ENCODE measurements at places on chromosomes 7 and 10.
A peak's percentile ranks its signal among the peaks of the same experiment; 100 is the strongest.

DNA sequence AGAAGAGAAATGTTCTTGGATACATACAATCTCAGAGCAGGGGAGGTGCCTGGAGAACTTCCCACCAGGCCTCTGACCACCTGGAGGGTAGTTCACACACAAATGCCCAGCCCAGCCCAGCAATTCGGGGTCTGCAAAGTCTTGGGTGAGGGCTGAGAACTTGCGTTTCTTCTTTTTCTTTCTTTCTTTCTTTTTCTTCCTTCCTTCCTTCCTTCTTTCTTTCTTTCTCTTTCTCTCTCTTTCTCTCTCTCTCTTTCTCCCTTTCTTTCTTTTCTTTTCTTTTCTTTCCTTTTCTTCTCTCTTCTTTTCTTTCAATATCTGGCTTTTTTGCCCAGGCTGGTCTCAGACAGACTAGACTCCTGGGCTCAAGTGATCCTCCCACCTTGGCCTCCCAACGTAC, 22.4 kb downstream of the NPC1L1 start:
- no peak for DNase-seq

GRCh38 chr10:80408242-80409101, at the start of gene PRXL2A:
Gene PRXL2A (plus strand): TSS chr10:80408551. CDS start chr10:80420468, 11,917 bp downstream.
- peak; percentile 87 for DNase-seq

DNA sequence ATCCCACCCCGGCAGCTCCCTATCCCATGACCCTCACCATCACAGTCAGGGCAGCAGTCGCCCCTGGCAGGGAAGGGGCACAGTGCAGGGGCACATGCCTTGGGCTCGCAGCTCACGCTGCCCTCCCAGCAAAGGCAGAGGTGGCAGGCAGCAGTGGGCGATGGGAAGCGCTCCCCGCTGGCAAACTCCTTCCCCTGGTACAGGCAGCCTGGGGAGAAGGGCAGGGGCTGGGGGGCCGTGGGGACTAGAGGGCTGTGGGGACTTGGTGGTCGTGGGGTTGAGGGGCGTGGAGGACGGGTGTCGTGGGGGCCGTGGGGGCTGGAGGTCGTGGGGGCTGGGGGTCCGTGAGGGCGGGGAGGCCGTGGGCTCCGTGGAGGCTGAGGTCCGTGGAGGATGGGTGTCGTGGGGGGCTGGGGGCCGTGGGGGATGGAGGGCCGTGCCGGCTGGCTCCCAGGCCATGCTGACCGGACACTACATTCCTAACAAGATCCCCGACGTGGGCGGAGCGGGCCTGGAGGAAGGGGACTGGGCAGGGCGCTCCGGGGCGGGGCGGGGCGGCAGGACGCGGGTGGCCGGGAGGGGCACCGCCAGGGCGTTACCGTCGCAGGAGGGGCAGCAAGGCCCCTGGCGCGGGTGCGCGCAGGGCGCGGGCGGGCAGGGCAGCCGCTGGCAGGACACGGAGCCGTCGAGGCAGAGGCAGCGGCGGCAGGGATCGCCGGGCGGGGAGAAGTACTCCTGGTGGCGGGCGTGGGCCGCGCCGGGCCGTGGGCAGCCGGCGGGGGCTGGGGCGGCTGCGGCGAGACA, 20.0 kb downstream of the KCP start:
- no peak for DNase-seq

- peak; percentile 55 for DNase-seq
Measured at GRCh38 chr10:70232155-70232858, 922 bp downstream of the PPA1 start.

GRCh38 chr7:137882261-137882668, 35.5 kb upstream of the DGKI start:
- no peak for DNase-seq
